ENCODE measurements at places on chromosomes 2 and 18.

DNA sequence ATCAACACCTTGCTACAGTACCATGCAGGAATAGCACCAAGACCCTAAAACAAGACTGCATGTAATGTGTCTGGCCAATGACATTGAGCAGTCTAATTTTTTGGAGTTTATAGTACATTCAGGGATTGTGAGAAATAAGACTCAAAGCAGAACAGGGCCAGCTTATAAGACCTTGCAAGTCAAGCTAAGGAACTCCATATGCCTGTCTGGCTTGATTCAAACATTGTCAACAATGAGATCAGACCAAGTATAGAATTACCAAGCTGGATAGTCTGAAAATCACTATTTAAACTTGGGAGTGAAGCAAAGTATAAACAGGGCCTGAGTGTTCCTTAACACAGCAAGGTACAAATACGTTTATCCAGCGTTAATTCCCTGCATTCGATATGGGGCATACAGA, 370.9 kb downstream of the CNTNAP5 start:
- no peak for DNase-seq

DNA sequence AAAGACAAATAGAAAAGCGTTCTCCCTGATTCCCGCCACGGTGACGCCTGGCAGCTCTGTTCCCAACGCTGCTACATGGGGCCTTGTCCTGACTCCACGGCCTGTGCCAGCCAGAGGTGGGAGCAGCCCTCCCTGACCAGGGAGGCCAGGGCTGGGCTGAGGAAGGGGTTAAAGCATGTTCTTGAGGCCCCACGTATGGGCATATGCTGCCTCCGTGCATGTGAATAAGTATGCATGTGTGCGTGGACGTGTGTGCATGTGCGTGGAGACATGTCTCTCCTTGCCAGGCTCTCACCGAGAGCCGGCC, 1.6 kb upstream of the SNED1 start:
- DNase-seq = no peak

GRCh38 chr2:74772046-74772445, 61.9 kb upstream of the HK2 start:
- no peak for DNase-seq

GRCh38 chr2:127173057-127173456, 47.0 kb downstream of the CYP27C1 start:
- no peak for DNase-seq

DNA sequence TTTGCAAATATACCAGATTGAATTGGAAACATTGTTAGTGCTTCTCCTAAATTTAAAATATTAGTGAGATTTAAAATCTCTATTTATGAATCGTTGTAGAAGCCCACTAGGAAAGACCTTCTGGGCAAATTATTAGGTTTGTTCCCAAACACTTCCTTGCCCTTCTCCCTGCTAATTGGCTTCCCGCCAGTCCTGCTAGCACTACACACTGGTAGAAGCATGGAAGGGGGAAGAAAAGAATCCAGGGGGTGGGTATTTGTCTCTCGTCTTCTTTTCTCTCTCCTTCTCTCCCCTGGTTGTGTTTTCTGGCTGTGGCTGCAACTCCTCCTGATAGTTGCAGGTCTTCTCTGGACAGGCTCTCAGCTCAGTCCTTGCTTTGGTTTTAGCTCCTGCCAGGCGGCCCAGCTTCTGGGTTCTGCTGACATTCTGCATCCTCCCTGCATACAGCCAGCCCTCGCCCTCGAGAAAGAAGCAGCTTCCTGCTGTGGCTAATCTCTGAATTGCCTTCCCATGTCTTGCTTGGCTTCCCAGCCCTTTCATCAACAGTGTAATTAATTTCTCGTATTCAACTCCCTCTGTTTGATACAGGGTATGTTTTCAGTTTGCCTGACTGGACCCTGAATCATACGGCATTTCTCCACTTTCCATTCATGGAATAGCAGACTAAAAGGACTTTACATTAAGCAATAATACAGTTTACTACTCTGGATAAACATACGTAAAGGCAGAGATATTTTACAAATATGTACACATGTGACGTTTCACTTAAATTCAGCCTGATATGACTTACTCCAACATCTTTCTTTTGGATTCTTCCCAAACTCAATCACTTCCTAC, 6.9 kb upstream of the PARD3B start:
- DNase-seq = no peak

DNA sequence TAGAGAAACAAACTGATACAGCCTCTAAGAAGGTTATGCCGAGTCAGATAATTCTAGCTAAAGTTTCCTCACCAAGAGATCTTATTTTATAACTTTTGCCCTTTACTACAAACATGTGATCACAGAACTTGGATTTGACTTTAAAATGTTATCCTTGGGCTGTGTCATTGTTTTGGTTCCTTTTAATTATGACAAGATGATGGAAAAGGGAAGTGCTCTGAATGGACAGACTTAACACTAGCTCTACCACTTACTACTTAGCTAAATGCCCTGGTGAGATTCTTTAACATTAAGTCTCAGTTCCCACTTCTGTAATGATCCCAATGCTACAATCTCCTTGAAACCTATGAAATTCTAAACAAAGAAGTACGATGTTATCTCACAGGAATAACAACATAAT, 69.9 kb downstream of the RTTN start:
- no peak for DNase-seq

- no peak for DNase-seq
These were observed 13.4 kb downstream of the NEDD4L start for GRCh38 chr18:58057291-58057965.

DNA sequence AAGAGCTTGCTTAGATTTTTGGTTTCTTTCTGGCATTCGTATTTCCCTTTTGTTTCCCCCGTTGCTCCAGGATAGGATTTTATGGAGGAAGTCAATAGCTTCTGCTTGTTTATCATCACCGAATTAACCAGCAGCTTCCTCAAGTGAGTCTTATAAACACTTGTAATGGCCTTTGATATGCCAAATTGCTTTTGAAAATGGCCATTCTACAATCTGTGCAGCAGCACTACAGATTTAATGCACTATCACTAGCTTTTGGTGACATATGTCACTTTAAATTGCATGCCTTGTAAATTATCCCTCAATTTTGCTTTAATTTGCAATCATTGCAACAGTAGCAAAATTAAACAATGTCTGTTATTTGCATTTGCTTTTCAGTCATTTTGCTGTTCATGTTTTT, 774.7 kb downstream of the METTL4 start:
- no peak for DNase-seq

DNA sequence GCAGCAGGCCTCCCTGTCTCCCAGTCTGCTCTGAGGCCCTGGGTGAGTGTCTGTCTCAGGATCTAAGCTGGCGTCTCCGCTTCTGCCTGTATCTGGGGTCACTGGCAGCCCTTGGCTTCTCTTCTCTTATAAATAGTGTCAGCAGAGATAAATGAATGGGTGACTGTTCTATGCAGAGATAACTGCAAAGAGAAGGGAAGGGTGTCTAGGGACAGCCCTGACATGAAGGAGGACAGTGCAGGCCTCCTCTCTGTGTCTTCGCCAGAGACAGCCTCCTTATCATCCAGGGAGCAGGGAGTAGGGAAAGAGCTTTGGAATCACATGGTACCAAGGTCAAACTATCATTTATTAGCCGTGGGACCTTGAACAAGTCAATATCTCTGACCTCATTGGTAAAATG, 28.3 kb upstream of the GMPPA start:
- no peak for DNase-seq
